ENCODE measurements at places on chromosomes 16 and 17.

DNA sequence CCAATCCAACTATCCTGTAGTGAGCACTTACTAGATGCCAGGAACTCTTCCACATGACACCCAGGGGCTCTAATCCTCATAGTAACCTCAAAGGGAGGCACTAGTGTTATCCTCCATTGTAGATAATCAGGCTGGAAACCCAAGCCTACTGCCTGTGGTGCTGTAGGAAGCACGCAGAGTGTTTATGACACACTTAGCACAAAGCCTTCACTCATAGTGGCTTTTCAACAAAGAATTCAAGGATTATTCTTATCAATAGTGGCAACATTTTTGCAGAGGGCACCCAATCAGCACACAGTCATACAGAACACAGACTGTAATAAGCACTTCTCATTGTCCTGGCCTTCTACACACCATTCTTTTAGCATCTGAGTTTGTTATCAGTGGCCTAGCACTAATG lies 18.5 kb upstream of the SOX9 start:
- no peak for DNase-seq

- DNase-seq: no peak
These were observed 11.8 kb downstream of the SYT17 start for GRCh38 chr16:19179546-19180490.

DNA sequence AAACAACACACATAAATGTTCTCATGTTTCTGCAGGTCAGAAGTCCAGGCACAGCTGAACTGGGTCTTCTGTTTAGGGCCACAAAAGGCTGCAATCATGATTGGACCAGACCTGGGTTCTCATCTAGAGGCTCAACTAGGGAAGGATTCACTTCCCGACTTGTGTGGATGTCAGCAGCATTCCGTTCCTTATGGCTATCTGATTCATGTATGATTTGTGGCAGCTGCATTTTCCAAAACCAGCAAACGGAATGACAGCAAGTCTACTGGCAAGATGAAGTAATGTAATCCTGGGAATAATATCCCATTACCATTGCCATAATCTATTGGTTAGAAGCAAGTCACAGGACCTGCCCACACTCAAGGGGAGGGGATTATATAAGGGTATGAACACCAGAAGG lies 22.1 kb downstream of the CEP112 start:
- no peak for DNase-seq

GRCh38 chr17:72624226-72624625 lies 468.3 kb downstream of the SLC39A11 start:
- no peak for DNase-seq
